Stimulated activated CD4-positive, alpha-beta T cell treated with anti-CD3 and anti-CD28 coated beads, Interleukin-4, amount 100 ng/mL, for 48 hours (primary cell): ENCODE measurements at places on chromosomes 13 and 19.

DNA sequence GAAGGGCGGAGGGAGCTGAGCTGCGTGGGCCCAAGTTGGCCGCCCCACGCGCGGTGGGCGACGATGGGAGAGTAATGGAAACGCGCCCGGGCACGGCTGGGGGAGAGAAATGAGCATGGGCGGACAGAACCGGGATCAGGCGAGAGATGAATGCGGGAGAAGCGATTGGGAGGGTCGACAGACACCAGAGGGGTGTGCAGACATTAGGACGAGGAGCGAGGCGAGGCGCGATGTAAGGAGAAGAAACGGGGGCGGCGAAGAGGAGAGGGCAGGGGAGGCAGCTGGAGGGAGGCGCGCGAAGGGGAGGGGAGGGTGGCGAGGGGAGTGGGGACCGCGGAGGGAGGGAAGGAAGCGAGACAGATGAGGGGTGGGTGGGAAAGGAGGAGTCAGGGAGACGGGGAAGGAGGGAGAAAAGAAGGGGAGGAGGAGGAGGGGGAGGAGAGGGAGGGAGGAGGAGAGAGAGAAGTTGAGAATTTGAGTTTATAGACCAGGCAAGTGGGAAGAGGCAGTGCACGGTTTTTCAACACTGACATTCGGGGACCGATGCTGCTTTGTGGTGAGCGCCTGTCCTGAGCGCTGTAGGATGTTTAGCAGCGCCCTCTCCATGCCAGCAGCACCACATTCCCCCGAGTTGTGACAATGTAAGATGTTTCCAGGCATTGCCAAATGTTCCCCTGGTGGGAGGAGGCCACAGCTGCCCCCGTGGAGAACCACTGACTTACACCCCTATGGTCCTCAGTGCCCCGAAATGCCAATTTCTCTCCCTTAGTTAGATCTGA lies at the start of gene SHISA7:
Gene SHISA7 (minus strand): TSS at position 256 of the 779 bp plus-strand sequence. CDS start 437 bp downstream, outside the sequence.
- DNase-seq: no peak

- no peak for DNase-seq
Measured at GRCh38 chr13:39362652-39363381, 240.2 kb downstream of the LHFPL6 start.

GRCh38 chr13:109955598-109955997 lies 169.2 kb upstream of the IRS2 start:
- no peak for DNase-seq

GRCh38 chr13:97226013-97226412 lies 3.9 kb downstream of the MBNL2 start:
- no peak for DNase-seq

GRCh38 chr13:30569901-30570576 lies 47.7 kb upstream of the USPL1 start:
- no peak for DNase-seq

- DNase-seq: peak; percentile 44
Measured at GRCh38 chr19:19591133-19591825, 27.2 kb downstream of the PBX4 start.

DNA sequence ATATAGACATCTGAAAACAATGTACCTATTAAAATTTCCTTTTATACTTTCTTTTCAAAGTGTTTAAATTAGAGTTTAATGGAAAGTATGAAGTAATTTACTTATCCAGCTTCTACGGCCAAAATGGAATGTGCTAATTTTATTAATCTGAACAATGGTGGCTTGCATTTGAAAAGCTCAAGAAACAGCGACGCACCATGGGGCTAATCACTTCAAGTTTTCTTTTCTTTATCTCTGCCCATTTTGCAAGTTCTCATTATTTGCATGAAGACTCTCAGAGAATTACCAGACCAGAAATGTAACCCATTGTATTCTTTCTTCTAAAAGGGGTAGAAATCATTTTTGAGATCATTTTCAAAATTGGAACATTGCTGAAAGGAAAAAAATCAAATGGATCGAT lies 204.0 kb upstream of the STARD13 start:
- no peak for DNase-seq

- DNase-seq: no peak
Measured at GRCh38 chr13:73223372-73223781, 164.6 kb downstream of the KLF5 start.

- DNase-seq: no peak
Measured at GRCh38 chr13:33279414-33280278, 5.9 kb downstream of the STARD13 start.

DNA sequence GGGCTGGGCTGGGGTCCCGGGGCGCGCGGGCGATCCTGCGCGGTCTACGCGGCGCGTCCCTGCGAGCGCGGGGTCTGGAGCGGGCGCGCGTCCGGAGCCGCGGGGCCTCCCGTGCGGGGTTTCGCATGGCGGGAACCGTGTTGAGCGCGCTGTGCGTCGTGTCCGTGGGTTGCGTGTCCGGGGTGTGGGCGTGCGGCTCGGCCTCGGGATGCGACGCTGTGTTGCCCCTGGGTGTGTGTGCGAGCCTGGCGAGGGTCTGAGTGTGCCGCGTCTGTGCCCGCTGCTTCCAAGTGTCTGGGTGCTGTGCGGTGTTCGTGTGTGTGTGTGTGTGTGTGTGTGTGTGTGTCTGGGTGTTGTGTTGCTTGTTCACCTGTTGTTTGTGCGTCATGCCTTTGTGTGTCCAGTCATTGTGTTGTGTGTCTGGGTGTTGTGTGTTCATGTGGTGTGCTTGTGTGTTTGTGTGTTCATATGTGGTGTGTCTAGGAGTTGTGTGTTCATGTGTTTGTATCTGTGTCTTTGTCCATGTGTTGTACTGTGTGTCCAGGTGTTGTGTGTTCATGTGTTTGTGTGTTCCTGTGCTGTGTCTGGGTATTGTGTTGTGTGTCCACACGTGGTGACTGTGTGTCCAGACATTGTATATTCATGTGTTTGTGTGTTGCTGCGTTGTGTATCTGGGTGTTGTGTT lies 552 bp downstream of the PLK5 start:
- no peak for DNase-seq

- no peak for DNase-seq
Measured at GRCh38 chr19:40344422-40344821, 3.8 kb downstream of the C19orf47 start.

DNA sequence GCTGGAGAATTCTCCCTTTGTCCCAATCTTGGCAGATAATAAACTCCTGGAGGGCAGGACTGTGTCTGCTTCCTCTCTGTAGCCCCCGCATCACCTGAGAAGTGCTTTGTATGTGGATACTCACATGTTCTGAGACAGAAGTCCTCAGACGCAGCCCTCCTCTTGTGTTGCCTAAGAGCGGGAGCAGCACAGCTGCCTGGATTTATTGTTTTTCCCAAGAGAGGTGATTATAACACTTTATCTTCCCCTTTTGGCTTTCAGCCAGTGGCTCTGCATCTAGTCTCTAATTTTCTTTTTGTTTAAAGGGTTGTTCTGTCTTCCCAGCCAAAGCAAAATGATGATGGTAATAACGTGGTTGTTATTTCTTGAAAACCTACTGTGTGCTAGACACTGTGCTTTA lies 36.1 kb downstream of the OLFM4 start:
- no peak for DNase-seq

GRCh38 chr13:98324105-98324504 lies 147.0 kb upstream of the RNF113B start:
- no peak for DNase-seq

- no peak for DNase-seq
Measured at GRCh38 chr13:99227909-99228688, 27.4 kb downstream of the UBAC2 start.

DNA sequence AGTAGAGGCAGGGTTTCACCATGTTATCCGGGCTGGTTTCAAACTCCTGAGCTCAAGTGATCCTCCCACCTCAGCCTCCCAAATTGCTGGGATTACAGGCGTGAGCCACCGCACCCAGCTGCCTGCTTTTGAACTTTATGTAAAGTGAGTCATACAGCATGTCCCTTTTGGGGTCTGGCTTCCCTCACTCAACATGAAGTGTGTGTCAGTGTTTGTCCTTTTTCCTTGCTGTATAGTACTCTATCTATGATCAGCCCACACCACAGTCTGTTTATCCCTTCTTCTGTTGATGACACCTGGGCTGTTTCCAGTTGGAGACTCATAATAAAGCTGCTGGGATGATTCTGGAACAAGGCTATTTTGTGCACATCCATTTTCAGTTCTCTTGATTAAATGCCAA lies 2.1 kb downstream of the SPIB start:
- DNase-seq: no peak

GRCh38 chr13:113767366-113767765 lies 8.3 kb downstream of the TMEM255B start:
- no peak for DNase-seq

DNA sequence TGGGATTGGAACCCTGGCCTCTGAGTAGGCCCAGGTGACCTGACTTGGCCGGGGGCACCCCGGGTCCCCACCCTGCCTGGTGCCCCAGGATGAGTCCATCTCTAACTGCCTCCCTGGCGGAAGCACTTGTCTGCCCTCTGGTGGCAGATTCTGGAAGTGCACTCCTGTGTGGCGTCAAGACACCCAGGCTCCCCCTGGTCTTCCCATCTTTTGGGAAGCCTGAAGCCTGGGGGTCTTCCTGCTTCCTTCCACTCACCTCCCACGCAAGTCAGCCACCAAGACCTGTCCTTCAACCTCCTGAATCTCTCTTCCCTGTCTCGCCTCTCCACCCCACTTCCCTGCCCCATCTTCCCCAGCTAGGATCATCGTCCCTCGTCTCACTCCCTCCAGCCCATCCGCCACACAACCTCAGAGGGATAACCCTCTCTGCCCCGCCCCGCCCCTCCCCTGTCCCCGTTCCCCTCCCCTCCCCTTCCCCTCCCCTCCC lies 7.4 kb downstream of the RABAC1 start:
- peak; percentile 94 for DNase-seq

- no peak for DNase-seq
Measured at GRCh38 chr13:99689955-99690354, 188.7 kb downstream of the TM9SF2 start.

GRCh38 chr19:2327773-2328400 lies 499 bp downstream of the LSM7 start:
- peak; percentile 32 for DNase-seq

DNA sequence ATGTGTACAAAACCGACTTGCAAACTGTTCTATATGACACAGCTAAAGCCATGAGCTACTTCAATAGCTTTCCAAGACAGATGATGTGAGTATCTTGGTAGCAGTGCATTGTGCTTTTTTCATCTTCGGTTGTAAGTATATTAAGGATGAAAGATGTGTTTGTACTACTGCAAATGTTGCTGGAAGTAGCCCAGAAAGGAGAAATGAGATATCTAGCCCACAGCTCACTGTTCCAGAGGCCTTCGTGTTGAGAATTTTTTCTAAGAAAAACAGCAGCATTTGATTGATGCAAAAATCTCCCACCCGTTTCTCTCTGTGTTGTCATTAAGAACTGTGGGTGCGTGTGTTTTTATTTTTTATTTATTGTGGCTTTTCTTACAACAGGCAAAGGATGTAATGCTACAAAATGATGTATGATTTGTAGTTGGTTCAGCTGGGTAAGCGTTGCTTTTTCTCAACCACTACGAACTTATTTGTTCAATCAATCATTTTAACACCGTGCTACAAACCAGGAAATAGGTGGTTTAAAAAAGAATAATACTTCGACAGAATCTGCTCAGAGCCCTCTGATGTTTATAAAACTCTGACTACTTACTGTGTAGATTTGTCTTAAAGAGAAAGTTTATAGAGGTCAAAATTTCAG lies 41.6 kb upstream of the RFC3 start:
- DNase-seq: no peak

- DNase-seq: no peak
Measured at GRCh38 chr13:111372651-111373425, 52.4 kb downstream of the TEX29 start.

DNA sequence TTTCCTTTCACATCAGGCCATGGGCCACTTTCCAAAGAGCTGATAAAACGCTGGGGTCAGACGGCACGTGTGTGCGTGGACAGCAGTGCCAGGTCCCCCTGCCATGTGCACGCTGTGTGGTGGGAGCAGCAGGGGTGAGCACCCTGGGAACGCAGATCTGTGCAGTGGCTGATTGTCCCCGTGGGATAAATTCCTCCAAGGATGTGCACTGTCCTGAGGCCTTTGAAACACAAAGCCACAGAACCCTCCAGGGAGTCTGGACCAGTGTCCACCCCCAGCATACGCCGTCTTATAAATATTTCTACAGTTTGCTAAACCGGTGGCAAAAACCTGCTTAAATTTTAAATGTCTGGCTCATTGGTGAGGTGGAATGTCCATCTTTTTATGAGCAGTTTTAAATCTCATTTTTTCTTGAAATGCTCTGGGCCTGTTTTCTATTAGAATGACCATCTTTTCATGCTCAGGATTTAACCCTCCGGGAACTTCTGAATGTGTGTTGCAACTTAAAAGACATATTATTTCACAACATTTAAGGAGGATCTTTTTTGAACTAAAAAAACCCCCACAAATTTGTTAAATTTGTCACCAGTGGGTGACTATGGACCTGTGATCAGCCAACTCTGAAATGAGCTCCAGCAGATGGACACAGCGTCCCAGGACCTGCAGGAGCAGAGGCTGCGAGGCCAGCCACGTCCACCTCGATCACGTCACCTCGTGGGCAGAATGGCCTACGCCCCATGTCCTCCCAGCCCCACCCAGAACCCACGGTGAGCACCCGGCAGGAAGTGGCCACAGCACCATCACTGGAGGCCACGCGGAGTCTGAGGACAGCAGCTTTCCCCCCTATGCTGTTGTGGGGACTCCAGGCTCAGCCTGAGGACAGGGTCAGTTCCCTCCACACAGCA lies 68.6 kb downstream of the RASA3 start:
- DNase-seq: no peak

DNA sequence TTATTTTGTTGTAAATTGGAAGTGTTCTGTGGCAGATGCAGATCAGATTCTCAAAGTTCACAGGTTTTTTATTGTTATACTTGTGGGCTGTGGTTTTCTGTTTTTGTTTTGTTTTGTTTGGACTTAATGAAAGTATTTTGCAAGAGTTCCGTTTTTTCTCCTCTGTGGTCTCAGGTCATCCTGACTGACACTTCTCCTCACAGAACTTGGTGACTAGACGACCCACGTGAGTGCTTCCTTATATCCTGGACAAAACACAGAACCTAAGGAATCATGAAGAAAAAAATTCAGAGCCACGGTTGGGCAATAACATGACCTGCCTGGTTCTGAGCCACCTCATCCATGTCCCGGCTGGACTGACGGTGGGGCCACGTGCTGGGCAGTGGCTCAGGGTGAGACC lies 2.5 kb upstream of the RFPL4AL1 start:
- no peak for DNase-seq

GRCh38 chr19:51359294-51359693 lies 6.9 kb downstream of the ETFB start:
- no peak for DNase-seq

DNA sequence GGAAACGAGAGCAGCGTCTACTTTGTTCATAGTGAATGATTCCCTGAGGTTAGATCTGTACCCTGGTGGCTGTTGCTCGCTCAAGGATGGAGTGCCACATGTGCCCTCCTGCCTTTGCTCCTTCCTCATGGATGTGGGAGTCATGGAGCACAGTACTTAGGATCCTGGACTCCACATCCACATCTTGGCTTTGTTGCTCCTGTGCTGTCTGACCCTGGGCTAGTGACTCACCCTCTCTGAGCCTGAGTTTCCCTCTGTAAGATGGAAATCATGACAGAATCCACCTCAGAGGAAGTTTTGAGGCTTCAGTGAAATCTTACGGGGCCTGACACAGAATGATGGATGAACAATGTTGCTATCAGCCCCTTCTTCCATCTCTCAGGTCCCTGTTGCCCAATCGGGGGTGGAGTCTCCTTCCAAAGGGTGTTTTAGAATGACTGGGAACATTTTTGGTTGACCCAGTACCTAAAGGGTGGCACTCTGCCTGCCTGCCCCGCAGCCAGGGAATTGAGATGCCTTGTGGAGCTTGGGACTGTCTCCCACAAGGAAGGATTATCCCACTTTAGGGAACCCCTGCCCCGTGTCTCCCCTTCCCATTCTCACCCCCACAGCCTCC lies 9.8 kb upstream of the TIMM50 start:
- no peak for DNase-seq
